ENCODE measurements at places on chromosomes 3 and 15. TPM values are rescaled to one million over a fixed set of nuclear protein-coding genes. Genes with fewer than 3 reads are reported as not detected.

The CHRM5 gene
- total RNA-seq: not detected

The ACAP2 gene
- 54.7 TPM for total RNA-seq

The GXYLT2 gene
- 1.5 TPM for total RNA-seq

- DNase-seq: no peak
Observed at GRCh38 chr3:71250026-71250425, 333.5 kb downstream of the FOXP1 start.

GRCh38 chr15:27850050-27850449 is 249.1 kb downstream of the OCA2 start:
- DNase-seq: no peak

DNA sequence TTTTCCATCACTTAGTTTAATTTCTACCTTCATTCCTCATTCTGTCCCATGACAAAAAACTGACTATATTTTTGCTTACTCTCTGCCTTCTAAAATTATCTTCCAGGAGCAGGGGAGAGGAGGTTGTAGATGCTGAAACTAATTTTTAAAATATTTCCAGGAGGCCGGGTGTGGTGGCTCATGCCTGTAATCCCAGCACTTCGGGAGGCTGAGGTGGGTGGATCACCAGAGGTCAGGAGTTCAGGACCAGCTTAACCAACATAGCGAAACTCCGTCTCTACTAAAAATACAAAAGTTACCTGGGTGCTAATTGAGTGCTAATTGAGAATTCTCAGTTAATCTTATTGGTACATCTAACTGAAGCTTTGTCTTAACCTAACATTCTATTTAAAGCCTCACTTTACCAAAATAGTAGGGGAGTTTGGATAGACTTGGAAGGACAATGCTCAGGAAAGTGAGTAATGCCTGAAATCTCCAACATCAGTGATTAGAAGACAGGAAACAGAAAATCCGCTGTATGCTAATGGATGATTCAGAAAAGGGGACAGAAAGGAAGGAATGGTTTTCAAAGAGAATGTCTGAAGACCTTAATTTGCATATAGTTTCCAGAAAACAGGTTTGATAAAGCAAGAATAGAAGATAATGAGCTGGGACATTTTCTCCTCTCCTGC is 336.1 kb downstream of the GBE1 start:
- no peak for DNase-seq
